ENCODE measurements at places on chromosomes 4 and X.

DNA sequence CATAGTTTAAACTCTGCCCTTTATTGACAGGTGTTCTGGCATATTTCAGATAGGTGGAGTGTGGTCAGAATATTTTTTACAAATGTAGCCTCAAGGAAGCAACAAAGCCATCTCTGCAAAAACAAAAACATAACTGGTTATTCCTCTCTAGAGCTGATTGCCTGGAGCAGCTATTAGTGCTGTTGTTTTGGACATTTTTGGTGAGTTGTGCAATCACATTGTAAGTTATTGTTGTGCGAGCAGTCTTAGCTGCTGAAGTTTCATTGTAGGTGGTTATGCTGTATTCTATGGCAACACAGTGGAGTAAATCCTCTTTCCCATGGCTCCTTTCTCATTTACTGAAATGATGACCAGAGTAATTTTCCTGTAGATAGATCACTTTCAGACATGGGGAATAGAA, 1413.0 kb downstream of the PCDH7 start:
- DNase-seq = no peak

- no peak for DNase-seq
Measured at GRCh38 chr4:158125310-158125709, 47.5 kb downstream of the GASK1B start.

- DNase-seq = no peak
Measured at GRCh38 chrX:114581528-114582263, 2.2 kb upstream of the HTR2C start.

DNA sequence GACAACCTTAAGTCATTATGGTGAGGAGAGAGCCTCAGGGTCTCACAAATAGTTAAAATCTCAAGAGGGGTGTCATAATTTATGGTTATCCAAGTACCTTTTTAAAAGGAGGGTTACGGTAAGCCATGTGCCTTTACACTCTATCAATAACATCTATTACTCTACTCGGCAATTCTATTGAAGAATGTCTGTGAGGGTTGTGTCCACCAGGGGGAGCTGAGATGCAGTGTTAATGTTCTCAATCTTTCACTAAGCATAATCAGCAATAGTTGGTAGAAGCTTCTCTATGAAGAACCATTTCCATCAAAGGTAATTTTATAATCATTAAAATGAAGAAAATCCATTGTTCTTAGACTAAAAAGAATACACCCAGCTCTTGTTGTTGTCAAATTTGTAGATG, 457.4 kb downstream of the CENPC start:
- no peak for DNase-seq

DNA sequence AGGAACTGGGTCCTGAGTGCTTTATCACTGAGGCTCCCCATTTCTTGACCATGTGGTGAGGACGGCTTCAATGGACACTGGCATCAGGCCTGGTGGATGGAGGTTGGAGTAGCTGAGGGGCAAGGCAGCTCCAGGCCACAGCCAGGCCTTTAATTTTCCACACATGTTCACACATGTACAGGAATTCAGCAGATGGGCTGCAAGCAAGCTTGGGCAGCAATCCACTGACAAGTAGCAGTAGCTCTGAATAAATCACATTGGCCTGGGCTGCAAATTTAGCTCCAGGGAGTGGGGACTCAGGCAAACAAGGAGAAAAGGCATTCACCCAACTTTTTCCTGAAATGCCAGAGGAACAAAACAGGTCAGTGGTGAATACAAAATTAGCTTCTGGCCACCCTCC, 107.8 kb upstream of the SCML1 start:
- no peak for DNase-seq

DNA sequence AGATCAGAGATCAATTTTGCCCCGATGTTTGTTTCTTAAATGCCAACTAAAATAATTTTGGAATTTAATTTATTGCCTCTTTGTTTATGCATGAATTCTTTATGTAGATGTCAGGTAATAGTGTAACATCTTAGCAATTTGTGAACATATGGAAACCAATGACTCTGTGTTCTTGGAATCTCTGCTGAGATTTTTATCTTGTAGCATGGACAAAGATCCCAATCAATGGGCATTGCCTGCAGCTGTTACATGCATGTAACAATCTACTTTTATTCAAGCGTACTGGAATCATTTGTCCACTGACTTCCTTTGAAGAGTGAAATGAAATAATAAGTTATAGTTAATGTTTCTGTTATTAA, 61.6 kb upstream of the ARSJ start:
- no peak for DNase-seq

- no peak for DNase-seq
Measured at GRCh38 chr4:136768213-136768924, 763.9 kb downstream of the PCDH18 start.

- no peak for DNase-seq
Measured at GRCh38 chrX:103688946-103689345, 2.4 kb upstream of the MORF4L2 start.

DNA sequence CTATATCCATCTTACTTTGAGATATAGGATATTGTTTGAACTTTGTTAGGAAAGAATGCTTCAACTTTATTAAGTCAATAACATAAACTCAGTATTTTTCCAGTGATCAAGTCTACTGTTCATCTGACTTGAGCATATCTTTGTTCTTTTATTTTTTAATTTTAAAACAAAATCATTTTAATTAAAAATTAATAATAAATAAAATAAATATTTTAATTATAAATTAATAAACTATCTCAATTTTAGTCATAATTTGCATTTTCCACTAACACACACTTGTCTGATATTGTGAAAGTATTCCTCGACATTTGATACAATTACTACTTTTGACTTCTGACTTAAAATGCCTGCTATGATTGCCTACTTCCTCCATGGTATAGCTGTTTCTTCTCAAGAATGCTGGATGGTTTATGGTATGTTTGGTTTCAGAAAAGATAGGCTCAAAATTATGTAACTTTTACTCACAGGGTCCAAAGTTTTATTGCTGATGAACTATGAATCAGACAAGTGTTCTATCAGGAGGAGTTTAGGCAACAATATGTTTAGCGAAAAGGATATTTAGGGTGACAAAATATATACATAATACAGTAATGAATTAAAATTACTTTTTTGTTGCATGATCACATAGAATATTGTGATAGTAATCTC, 1132.3 kb upstream of the PCDH10 start:
- DNase-seq = no peak

DNA sequence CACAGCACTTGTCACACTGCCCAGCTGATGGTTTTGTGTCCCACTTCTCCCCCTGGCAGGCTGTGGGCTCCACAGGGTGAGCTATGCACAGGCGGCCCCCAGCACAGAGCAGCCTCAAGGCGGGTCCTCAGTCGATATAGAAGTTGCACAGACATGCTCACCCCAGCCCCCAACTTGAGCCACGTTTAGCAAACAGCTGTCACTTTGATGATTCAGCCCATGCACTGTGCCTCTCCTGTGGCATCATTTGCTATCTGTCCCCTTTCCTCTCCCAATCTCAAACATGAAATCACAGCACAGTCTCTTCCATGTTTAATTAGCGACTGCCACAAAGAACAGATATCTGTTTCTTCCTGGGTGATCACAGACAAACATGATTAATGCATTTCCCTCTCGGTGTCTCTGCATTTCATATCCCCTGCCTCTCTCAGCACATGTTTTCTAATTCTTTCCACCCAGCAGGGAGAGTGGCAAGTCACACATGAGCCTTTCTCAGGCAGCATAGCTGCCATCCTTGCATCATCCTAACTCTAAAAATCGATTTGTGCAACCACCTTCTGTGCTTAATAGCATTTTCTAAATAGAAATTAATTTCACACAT, 204.9 kb downstream of the EVC2 start:
- DNase-seq = no peak

- no peak for DNase-seq
Measured at GRCh38 chr4:170849969-170850368, 760.2 kb upstream of the AADAT start.

- no peak for DNase-seq
Measured at GRCh38 chr4:38509551-38509950, 154.4 kb upstream of the KLF3 start.

Measured in activated gamma-delta T cell (primary cell).